ENCODE measurements at places on chromosomes 2 and 18.

- DNase-seq = no peak
Observed at GRCh38 chr2:201931475-201931874, 102.2 kb upstream of the FZD7 start.

DNA sequence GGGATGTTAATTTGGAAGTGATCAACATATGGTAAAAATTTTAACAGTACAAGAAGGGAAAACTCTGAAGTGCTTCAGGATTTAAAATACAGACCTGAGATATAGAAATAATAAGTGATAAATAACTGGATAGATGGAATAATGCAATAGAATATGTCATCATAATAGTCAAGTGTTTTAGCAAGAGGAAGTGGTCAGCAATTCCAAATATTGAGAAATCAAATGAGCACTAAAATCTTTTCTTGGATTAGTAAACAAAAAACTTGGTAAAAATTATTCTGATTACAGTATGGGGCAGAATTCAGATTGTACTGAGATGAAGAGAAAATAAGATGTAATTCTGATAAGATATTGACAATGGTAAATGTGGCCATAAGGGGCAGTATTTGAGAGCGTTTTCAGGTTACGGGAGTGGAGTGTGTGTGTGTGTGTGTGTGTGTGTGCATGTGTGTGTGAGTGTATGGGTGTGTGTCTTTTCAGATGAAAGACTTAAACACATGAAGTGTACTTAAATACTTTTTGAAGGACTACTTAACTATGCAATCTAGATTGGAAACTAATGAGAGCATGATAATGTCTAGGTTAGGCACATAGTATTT, 217.9 kb upstream of the ITGA4 start:
- no peak for DNase-seq

DNA sequence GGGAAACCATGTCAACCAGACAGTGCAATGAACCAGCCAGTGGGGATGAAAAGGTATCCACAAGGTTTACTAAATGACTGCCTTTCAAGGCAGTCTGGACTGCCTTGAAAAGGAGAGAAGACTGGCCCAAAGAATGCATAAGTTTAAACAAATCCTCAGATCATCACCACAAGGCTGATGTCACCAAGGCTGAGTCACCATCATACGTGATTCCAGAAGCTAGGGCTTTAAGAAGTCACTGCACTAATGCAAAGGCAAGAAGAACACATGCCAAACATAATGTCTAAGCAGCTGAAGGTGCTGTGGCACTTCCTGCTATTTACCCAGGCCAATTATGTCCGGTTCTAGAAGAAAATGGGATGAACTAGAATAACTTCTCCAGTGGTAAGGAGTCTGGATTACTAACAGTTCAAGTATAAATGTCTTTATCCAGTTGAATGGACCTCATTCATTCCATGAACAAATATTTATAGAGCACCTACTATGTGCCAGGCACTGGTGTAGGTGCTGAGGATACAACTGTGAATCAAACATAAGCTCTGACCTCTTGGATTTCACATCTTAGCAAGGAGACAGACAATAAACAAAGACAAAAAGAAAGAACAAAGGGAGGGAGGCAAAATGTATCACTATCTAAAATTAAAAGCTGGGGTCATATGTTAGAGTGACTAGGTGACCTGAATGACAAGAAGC, 37.6 kb upstream of the ONECUT2 start:
- no peak for DNase-seq

GRCh38 chr2:108805782-108806181, 19.2 kb downstream of the CCDC138 start:
- DNase-seq = no peak

DNA sequence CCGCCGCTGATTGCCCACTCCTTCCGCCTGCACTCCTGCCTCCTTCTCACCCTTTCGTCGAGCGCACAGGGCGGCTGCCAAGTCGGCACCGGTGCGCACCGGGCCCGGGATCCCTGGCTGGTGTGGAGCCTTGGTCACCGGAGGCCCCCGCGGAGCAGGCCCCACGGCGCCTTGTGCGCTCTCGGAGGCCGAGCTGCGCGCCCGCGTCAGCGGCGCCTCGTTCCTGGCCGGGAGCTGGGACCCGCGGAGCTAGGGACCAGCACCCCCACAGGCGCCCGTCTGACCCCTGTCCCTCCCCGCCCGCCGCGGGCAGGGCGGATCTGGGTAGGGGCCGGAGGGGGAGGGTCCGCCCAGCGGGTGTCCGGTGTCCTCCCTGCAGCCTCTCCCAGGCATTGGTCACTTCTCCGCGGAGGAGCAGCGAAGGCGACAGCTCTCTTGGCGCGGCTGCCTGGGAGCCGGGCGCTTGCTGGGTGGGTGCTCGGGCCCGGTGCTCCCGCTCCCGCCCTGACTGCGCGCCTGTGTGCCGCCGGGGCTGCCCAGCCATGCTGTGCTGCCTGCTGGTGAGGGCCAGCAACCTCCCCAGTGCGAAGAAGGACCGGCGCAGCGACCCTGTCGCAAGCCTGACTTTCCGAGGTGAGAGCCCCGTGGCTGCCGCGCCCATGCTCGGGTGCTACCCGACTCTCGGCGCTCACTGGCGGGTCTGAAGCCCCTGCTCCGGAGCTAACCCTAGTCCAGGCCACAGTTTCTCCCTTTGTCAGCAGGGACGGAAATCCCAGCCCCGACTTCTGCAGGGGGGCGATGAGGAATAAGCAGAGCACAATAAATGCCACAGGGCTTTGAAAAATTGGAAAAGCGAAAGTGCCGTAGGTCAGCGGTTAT, 13.2 kb downstream of the DYSF start:
- no peak for DNase-seq

GRCh38 chr2:164703915-164704706, 82.8 kb upstream of the GRB14 start:
- DNase-seq = no peak

- DNase-seq = no peak
Observed at GRCh38 chr2:228629251-228629650, 447.8 kb upstream of the SPHKAP start.

- no peak for DNase-seq
Observed at GRCh38 chr2:174630107-174630506, 32.5 kb upstream of the WIPF1 start.

DNA sequence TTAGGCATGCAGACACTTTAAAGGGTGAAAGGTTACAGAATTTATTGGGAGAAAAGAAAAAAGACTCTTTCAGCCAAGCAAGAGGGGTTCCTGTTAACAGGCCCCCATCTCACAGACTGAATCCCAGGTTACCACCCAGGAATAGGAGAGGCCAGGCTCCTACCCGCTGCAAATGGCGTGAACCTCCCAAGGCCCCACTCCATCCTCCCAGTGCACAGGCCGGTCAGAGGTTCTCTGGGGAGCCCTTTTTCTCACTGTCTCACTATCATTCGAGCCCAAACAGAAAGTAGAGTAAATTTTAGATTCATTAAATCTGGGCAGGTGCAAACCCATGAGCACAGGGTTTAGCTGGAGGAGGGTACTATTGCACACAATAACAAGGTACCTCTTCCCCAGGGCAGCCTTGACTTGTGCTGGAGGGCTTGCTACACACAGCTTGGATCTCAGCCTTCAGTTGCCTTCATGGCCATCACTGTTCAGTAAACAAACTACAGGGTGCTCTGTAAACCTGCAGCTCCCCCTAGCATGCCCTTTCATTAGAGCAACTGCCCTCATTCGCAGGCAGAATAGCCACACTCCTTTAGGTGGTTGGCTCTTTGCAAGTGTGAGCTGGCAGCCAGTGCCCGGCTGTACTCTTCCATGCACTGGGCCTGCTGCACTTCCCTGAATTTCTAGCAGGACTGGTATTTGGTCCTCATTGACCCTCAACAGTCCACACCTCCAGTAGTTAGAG, 7.3 kb upstream of the PLEK start:
- no peak for DNase-seq

Measured in fibroblast of skin of left biceps (primary cell).